ENCODE measurements at places on chromosomes 13 and 19.

DNA sequence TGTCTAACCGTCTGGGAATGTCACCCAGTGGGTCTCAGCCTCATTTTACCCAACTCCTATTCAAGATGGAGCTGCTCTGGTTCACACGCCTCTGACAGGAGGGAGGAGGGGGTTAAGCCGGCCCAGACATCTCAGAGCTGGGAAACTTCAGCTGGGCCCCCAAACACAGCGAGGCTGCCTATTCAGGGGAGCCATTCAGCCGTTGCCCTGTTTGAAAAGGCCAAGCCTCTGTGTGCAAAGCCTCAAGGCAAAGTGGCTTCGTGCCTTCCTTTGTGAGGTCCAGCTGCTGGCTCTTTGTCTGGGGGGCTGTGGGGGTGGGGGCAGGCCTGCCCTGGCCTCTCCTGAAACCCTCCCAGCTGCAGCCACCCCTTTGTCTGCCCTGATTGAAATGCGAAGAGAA, 147.4 kb downstream of the PTPRS start:
- no peak for DNase-seq

GRCh38 chr13:67538906-67539305, 308.8 kb upstream of the PCDH9 start:
- no peak for DNase-seq

DNA sequence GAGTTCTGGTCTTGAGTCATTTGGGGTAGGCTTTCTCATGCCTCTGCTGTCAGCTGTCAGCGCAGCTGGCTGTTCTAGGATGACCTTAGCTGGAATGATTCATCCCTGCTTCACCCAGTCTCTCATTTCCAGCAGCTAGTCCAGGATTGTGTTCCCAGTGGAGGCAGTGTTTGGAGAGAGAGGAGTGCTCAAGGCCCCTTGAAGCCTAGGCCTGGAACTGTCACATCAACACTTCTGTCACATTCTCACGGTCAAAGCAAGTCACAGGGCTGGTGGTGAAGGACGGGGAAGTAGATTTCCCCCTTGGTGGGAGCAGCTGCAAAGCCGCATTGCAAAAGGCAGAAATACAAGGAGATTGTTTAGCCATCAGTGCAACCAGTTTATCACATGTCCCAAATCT, 15.2 kb downstream of the TPT1 start:
- no peak for DNase-seq

DNA sequence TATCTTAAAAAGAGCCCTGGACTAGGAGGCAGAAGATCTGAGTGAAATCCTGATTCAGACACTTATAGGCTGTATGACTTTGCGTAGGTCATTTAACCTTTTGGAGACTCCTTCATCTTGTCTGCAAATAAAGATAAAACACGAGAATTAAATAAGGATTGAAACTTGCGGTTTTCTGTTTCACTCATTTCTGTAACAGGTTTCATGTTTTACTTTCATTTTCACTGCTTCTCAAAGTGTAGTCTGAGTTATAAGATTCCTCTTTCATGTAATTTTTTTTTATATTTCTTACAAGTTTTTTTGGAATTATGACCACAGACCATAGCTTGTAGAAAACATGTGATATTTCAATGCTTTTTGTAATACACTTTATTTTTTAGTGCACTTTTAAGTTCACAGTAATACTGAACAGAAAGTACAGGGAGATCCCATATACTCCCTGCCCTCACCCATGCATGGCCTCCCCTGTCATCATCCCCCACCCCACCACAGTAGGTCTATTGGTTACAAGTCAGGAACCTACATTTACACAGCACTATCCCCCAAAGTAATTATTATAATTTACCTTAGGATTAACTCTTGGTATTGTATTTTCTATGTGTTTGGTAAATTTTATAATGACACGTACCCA, 174.6 kb downstream of the ITGBL1 start:
- DNase-seq = no peak

- no peak for DNase-seq
Measured at GRCh38 chr13:46334035-46334822, 52.8 kb downstream of the RUBCNL start.
